ENCODE measurements at places on chromosomes 1 and 21. TPM values are rescaled to one million over a fixed set of nuclear protein-coding genes. Genes with fewer than 3 reads are reported as not detected.

DNA sequence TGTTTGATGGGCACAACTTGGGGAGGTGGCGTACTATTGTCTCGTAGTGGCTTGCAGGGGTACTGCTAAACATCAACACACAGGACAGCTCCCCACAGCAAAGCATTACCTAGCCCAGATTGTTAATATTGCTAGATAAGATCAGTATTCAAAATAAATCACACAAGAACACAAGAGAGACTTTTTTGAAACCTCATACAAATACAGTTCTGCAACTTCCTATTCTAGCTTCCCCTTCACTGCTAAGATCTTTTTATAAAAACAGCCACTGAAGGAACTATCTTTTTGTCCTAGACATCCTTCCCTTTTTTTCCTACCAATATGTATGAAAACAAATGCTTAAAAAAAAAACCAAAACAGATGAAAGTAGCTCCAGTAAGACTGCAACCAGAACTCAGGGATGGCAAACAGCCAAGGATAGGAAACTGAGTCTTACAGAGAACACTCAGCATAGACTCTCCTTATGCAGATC lies 137.8 kb upstream of the KRTAP19-8 start:
- no peak for DNase-seq

DNA sequence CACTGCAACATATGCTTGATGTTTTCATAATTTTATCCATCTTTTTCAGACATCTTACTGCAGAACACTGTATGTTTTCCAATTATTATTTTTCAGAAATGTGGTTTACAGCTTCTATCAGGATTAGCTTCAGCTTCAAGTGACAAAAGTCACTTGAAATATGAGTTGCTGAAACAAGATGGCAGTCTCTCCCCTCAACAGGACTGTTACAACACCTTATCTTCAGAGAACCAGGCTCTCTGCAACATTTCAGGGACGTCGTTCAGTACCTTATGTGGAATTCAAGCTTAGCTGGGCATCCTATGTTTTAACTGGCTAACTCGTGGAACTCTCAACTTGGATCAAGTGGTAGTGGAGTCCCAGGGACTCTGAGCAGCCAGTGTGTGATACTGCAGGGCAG lies 2.0 kb upstream of the UBE2G2 start:
- no peak for DNase-seq

GRCh38 chr1:42431514-42431913 lies 24.3 kb downstream of the ZMYND12 start:
- DNase-seq: no peak

GRCh38 chr1:43617011-43617410 lies 32.9 kb upstream of the KDM4A start:
- no peak for DNase-seq

The GABRD gene
- polyA plus RNA-seq: 1.1 TPM

DNA sequence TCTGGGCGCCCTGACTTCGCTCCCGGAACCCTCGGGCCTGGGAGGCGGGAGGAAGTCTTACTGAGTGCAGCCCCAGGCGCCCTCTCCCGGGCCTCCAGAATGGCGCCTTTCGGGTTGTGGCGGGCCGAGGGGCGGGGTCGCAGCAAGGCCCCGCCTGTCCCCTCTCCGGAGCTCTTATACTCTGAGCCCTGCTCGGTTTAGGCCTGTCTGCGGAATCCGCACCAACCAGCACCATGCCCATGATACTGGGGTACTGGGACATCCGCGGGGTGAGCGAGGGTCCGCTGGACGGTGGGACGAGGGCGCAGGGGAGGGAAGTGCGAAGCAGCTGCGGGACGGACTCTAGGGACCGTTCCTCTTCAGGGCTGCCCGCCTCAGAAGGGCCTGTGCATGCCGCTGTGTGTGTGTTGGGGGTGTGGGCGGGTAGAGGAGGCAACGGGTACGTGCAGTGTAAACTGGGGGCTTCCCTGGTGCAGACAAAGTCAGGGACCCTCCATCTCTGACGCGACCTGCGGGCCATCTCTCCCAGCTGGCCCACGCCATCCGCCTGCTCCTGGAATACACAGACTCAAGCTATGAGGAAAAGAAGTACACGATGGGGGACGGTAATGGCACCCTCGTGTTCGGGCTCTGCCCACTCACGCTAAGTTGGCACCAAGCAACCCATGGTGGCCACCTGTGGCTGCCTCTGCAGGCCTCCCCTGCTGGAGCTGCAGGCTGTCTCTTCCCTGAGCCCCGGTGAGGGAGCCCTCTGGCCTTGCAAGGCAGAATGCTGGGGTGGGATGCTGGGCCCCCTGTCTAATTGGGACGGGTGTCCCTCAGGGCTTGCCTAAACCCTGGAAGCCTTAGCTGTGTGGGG lies at the start of gene GSTM1:
Gene GSTM1 (plus strand): TSS at position 177 of the 859 bp plus-strand sequence. CDS start 57 bp downstream, at position 234.
- DNase-seq: peak; percentile 83

DNA sequence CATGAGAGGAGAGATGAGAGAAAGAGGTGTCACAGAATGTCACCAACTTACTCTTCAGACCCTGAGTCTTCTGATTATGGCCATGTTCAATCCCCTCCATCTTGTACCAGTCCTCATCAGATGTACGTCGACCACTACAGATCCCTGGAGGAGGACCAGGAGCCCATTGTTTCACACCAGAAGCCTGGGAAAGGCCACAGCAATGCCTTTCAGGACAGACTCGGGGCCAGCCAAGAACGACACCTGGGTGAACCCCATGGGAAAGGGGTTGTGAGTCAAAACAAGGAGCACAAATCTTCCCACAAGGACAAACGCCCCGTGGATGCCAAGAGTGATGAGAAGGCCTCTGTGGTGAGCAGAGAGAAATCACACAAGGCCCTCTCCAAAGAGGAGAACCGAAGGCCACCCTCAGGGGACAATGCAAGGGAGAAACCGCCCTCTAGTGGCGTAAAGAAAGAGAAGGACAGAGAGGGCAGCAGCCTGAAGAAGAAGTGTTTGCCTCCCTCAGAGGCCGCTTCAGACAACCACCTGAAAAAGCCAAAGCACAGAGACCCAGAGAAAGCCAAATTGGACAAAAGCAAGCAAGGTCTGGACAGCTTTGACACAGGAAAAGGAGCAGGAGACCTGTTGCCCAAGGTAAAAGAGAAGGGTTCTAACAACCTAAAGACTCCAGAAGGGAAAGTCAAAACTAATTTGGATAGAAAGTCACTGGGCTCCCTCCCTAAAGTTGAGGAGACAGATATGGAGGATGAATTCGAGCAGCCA lies 8.0 kb downstream of the ELOA start:
- DNase-seq: no peak

- DNase-seq: no peak
These were observed 20.7 kb upstream of the WNT4 start for GRCh38 chr1:22163564-22163963.

DNA sequence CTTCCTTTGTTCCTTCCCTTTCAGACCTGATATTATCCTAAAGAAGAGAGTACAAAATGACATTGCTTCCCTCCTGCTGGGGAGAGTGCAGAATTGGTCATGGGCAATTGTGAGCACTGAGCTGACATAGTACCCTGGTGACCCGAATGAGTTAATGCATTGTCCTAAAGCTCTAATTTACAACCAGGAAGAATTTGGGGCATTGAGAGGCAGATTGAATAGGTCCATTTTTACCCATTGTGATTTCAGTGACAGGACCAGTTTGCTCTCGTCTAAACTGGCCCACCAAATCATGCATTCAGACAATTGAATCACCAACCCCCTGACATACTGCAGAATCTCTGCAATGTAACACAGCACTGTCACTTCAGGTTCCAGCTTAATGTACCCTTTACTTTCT lies 497.4 kb downstream of the DPYD start:
- DNase-seq: no peak

The ADORA1 gene
- 8.2 TPM for polyA plus RNA-seq

GRCh38 chr1:25569597-25570396 lies 26.4 kb downstream of the LDLRAP1 start:
- no peak for DNase-seq

GRCh38 chr1:90713741-90714509 lies 3.2 kb downstream of the BARHL2 start:
- no peak for DNase-seq

DNA sequence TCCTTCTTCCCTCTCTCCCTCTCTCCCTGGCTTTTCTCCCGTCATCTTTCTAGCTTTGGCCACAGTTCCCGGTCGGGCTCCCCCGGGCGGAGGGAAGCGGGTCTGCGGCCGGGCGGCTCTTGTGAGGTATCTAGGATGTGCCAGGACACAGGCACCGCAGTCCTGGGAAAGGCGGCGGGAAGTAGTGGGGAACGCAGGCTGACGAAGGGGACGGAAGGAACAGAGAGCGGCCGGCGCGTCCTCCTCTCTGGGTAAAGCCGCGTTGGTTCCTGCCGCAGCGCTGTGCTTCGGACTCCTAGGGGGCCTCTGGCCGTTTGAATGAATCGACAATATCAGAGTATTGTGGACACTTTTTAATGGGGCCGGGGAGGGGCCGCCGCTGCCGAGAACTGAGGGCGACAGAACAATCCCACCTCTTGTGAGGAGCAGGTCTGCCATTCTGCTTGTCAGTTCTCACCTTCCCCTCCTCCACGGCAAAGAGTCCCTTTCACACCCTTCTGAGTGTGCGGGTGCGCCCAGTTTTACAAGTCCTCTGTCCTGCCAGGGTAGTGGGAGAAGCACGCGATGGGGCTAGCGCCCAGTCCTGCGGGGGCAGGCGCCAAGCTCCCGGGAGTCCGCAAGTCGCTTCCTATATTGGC lies 1.2 kb upstream of the LHX9 start:
- peak; percentile 50 for DNase-seq

The KCNE2 gene
- 0.75 TPM for polyA plus RNA-seq

GRCh38 chr1:116066868-116067565 lies 44.2 kb upstream of the MAB21L3 start:
- peak; percentile 11 for DNase-seq

The SLC2A5 gene
- polyA plus RNA-seq: 19.5 TPM

DNA sequence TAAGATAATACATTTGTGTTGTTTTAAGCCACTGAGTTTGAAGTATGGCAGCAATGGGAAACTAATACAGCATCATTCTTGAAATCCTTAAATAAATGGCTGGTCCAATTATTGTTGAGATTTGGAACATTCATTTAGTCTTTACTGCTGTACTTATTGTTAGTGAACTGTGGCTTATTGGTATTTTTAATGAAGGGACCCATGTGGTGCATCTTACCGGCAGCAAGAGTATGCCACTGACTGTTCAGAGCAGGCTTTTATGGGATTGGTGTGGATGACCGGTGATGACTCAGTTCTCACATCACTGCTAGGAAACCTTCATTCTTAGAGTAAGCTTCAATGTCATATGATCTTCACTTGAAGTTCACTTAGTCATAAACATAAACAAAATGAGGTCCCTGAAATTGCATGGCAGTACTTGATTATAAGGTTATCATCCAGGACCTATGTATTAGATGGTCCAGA lies 31.5 kb downstream of the PRKAA2 start:
- DNase-seq: no peak

DNA sequence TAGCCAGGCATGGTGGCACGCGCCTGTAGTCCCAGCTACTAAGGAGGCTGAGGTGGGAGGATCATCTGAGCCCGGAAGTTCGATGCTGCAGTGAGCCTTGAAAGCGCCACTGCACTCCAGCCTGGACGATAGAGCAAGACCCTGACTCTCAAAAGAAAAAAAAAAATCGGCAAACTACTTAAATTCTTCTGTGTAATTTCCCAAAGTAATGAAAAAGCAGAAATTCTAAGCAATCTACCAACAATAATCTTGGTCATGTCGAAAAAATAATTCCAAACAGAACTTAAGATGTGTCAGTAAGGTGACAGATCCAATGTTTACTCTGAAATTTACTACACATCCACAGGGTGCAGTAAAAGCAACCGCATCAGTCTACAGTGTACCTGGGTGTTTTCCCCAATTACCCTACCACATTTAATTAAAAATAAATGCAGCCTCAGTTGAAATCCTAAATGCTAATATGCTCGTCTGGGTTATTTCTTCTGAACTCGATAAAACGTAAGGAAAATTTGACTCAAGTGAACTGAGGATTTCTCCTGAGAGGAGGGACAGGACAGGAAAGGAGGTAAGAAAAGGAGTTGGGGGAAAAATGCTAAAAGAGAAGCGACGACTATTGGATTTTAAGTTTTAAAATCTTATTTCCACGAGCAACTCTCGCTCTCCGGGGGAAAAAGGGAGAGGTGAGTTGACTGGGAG lies 801 bp downstream of the EPRS1 start:
- no peak for DNase-seq

DNA sequence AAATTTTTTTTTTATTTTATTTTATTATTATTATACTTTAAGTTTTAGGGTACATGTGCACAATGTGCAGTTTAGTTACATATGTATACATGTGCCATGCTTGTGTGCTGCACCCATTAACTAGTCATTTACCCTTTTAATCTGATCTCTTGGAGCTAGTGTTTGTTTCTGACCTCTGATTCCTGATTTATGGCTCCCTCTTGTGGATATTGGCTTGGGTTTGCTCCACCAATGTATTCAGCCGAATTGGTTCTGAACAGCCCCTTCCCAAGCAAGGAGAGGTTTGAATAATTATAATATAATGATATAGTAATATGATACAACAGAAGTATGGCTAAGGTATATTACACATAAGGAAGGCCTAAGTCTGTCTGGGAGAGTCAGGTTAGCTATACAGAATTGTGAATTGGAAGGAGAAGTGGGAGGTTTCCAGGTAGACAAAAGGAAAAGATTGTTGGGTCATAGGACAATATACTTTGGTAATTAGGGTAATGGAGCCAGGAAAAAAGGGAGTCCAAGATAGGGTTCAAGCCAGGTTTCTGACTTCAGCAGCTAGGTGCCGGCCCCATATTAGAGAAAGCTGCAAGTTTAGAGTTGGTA lies 53.1 kb upstream of the HMCN1 start:
- DNase-seq: peak; percentile 28

GRCh38 chr1:39955547-39956539 lies 898 bp downstream of the MFSD2A start:
- DNase-seq: no peak

DNA sequence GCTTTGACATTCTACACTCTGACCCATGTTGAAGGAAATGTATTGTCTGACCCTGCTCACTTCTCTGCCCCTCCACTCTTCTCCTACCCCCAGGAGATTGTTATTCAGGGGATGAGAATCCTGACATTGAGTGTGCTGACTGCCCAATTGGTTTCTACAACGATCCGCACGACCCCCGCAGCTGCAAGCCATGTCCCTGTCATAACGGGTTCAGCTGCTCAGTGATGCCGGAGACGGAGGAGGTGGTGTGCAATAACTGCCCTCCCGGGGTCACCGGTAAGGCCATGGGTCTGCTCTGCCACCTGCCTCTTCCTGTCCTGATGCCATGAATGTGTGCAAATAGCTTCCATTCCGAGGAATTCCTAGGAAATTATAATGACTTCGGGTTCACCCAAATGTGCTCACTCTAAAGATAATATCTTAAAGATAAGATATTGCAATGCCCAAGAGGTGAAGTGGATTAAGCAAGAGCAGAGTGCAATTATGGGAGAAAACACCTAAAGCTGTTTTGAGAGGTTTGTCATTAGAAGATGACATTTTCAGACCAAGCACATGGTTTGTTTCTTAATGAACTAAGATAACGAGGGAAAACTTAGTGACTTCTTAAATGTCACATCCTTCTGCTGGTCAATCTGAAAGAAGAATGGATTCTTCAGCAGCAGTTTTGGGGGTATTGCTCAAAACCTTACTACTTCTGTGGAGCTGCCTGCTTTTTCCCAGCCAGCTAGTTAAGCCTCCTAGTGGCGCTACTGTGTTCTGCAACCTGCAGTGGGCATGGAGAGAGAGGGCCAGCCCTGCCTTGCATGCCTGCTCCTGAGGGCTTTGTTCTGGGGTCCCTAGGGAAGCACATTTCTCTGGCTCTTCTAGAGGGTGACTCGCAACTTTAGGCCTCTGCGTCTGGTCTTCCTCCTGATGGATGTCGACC lies 41.6 kb downstream of the LAMC2 start:
- no peak for DNase-seq

- no peak for DNase-seq
These were observed 4.6 kb downstream of the FDPS start for GRCh38 chr1:155313261-155313660.

All from hindlimb muscle (tissue), 1 donor.